ENCODE measurements at places on chromosomes 2 and 18. TPM values are rescaled to one million over a fixed set of nuclear protein-coding genes. Genes with fewer than 3 reads are reported as not detected.

ALLC gene
- total RNA-seq: not detected

TMEM17 gene
- 0.15 TPM for total RNA-seq

CHRNG gene
- not detected for total RNA-seq

- DNase-seq: no peak
Observed at GRCh38 chr18:58140387-58141325, 96.6 kb downstream of the NEDD4L start.

DNA sequence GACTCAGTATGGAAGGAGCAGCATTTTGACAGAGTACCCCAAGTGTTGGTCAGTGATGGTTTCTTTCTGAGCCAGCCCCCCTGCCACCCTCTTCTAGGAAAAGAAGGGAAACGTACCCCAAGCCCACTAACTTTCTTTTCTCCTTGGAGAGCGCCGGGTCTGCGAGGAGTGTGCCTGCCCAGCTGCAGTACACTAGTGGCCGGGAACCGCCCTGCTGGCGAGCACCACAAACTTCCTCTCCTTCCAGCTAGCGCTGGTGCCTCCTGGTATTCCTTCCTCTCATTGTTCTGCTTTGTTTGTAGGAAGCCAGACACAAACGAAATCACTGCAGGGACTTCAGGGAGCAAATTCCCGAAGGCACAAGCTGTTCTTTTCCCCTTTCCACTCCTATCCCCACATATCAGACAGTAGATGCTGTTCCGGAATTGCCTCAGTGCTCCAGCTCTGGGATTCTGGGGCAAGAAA, 1.8 kb downstream of the CCDC85A start:
- no peak for DNase-seq

DNA sequence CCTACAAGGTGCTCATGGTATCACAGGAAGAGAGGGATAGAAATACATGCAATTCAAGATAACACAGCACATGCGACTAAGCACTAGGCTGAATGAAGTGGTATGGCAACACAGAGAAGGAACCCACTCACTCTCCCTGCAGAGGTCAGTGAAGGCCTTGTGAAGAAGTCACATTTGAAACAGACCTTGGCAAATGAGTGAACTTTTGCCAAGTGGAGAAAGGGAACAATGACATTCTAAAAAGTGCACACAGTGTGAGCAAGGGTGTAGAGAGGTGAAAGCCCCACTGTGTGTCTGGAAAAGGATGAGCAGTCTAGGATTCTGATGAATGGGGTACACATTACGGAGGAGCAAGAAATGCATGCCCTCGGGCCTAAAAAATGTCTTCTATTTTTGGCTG, 23.3 kb downstream of the KLF7 start:
- no peak for DNase-seq
